ENCODE measurements at places on chromosomes 7 and 10.

- no peak for DNase-seq
Observed at GRCh38 chr10:792083-792791, 102.8 kb upstream of the DIP2C start.

DNA sequence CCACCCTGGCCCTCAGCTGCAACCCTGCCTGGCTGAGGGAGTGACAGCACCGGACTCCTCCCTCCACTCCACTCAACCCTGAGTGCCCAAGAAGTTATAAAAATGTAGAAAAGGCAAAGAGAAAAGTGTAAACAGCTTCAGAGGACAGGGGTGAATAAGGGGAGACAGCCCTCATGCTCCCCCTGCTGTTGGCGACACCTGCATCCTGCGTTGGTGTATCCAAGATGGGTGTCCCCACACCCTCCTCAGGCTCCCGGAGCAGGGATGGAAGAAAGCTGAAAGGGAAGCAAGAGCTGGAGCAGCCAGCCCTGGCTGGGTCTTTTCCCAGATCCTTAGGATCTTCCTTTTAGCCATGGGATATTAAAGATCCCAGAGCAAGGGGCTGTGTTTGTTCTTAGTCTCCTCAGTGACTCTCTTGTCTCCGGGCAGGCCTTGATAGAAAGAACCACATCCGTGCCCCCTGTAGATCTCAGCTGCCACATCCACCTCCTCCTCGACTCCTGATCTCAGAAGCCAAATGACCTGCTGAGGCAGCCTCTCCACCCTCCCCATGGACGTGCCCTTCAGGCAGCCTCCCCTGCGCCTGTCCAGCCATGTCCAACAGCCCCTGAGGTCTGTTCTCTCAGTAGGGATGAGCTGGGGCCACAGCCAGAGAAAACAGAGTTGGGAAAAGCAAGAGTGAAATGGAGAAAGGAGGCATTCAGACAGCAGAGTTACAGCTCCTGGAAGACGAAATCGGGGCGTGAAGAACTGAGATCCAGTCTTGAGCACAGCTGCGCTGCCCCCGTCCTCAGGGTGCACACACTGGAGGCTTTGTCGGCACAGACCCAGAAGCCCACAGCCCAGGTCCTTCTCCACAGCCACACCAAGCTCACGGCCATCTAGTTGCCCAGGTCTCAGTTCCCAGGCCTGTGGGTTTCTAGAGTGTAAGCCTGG, 6.8 kb downstream of the FAM131B start:
- DNase-seq: no peak

DNA sequence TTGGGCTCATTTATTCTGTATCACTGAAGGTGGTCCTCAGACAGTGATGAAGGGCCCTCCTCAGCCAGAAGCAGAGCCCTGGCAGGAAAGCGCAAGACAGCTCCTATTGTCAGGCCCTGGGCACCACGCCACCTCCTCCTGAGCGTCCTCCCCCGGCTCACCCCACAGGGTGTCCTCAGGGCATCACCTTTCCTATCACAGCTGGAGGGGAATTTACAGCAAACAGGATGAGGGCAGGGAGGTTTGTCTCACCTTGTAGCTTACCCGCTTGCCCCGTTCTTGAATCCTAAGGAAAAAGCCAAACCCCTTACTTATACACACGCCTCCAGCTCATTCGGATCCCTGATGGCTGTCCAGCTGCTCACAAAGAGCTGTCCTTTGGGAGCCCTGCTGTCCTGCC, 50.2 kb upstream of the LANCL2 start:
- no peak for DNase-seq

- no peak for DNase-seq
Observed at GRCh38 chr7:50309721-50310120, 5.2 kb downstream of the IKZF1 start.

GRCh38 chr10:132019366-132019765, 37.6 kb upstream of the BNIP3 start:
- DNase-seq: no peak

GRCh38 chr7:130413201-130413600, 27.6 kb downstream of the CEP41 start:
- DNase-seq: no peak

DNA sequence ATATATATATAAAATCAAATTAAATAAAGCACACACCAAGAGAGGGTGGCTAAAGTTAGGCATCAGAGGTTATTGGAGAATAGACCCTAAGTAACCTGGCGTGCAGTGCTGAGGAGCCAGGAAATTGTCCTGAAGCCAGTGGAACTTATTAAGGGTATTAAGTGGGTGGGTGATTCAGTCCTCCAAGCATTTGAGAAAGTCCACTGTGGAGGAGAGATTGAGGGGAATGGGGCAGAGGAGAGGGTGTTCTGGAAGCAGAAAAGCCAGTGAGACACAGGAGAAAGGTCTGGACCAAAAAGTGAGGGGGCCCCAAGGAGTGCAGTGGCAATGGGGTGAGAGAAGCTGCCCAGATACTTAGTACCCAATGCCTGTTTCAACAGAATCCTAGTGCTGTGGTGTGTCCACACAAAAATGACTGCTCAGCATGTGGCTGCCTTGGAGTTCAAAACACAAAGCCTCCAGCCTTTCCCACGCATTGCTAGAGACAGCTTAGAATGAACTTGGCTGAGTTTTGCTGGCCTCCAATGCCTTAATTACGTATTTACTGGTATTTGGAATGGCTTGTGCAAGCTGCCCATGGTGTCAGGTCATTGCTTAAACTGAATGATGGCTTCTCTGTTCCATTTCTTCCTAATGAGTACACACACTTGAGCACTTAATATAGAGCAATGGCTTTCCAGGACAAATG, 44.9 kb upstream of the CHST15 start:
- no peak for DNase-seq

DNA sequence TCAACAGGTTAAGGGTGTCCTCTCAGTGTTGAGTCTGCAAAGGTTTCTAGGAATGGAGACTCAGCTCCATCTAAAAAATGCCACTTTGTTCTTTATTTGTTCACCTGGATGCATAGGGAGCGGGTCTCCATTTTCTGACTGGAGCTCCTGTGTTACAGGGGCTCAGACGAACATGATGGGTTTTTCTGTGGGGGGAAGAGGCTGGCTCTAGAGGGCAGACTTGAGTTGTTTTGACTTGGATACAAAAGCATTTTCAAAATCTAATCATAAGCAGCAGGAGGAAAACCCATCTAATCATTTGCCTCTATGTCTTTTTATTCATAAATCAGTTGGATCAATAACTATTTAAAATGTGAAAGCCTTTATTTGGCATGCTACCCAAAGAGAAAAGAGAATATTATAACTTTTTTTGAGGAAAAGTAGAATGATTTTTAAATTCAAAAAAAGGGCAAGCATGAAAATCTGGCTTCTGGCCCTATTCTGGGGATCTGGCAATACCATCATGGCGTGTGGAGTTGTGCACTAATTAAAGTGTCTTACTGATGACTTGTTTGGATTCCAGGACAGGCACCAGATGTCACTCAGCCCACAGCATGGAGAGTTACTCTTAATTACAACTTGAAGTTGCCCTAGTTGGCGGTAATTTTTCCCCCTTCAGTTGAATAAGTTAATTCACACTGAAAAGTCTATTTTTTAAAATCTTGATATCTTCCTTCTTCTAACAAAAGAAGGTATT, 594.9 kb downstream of the REEP3 start:
- peak; percentile 40 for DNase-seq

GRCh38 chr10:48958598-48959190, 19.1 kb upstream of the LRRC18 start:
- DNase-seq: no peak

- DNase-seq: peak; percentile 18
Observed at GRCh38 chr10:74081192-74081803, 69.3 kb downstream of the AP3M1 start.

- DNase-seq: no peak
Observed at GRCh38 chr10:79930267-79930666, 18.6 kb downstream of the SFTPD start.

- DNase-seq: no peak
Observed at GRCh38 chr7:41588341-41588740, 114.5 kb downstream of the INHBA start.

GRCh38 chr7:156984174-156984891, 26.1 kb downstream of the MNX1 start:
- no peak for DNase-seq

- no peak for DNase-seq
Observed at GRCh38 chr10:72812753-72813430, 80.6 kb upstream of the OIT3 start.

GRCh38 chr10:123993534-123994416, 99.6 kb downstream of the CHST15 start:
- DNase-seq: no peak

- DNase-seq: no peak
Observed at GRCh38 chr10:13706604-13707003, 119.8 kb downstream of the PRPF18 start.

GRCh38 chr10:6354168-6354772, 151.5 kb downstream of the PFKFB3 start:
- no peak for DNase-seq

DNA sequence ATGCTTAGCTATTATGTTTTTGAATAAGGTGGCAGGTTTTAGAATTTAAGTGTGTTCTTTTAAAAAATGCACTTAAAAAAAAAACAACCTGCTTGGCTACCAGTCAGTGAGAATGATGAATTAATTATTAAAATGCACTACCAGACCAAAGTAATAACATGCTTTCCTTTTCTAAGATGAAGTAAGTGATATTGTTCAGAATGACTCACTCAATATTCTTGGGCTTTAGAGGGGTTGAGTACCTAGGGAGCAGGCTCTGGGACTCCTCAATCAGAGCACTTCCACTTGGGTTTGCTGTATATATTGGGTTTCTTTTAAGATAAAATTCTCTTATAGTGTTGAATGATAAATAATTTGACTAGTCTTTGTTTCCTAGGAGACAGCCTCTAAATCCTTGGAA, 8.6 kb downstream of the STAM start:
- DNase-seq: no peak

GRCh38 chr10:126422567-126422966, 34.3 kb upstream of the ADAM12 start:
- no peak for DNase-seq

DNA sequence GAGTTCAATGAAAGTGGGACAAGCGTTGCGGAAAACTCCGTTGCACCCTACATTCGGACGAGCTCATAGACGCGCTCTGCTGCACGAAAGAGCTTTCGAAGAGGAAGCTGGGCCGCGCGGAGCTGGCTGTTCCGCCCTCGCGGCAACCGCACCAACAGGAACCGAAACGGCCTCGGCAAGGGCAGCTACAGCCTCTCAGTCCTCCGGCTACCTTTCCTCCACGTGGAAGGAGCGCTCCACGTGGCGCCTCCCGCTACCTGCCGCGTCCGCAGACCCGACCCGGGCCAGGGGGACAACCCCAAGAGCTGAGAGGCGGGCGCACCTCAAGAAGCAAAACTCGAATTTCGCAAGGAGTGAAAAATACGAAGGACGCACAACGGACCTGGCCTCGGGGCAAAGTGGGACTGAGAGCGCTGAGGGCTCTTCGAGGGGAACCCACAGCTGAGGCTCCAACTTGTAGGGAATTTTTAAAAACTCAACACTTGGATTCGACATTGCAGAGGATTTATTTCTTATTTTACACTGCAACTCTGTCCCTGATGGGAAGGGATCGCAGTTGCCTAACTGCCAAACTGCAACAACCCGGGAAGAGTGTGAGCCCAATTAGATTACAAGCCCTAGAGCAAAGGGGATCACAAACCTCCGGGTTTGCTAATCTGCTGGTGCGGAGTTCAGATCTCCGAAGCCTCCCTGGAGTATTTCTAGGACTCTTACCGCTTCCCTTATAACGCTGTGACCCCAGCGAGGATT, 1.4 kb downstream of the HPSE2 start:
- DNase-seq: no peak

DNA sequence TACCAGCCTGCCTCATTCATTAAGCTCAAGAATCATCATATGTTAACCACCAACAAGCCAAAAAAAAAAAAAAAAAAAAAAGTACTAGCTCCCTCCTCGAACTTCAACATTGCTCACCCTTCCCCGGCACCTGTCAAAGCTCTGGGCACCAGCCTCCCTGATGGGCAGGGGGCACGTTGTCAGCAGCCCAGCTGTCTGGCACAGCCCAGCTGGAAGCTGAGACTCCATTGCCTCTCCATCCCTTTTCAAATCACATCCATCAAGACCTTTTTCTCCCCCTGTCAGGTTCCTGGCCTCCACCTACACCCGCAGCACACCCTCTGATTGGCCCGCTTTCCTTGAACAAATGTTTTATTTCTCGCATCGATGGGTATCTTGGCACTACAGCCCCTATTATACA, 913.3 kb upstream of the AUTS2 start:
- no peak for DNase-seq

- no peak for DNase-seq
Observed at GRCh38 chr10:34624323-34625153, 190.6 kb downstream of the PARD3 start.

GRCh38 chr7:158869876-158870275, 13.5 kb downstream of the DYNC2I1 start:
- DNase-seq: no peak

GRCh38 chr7:117188376-117188775, 134.5 kb downstream of the WNT2 start:
- no peak for DNase-seq

DNA sequence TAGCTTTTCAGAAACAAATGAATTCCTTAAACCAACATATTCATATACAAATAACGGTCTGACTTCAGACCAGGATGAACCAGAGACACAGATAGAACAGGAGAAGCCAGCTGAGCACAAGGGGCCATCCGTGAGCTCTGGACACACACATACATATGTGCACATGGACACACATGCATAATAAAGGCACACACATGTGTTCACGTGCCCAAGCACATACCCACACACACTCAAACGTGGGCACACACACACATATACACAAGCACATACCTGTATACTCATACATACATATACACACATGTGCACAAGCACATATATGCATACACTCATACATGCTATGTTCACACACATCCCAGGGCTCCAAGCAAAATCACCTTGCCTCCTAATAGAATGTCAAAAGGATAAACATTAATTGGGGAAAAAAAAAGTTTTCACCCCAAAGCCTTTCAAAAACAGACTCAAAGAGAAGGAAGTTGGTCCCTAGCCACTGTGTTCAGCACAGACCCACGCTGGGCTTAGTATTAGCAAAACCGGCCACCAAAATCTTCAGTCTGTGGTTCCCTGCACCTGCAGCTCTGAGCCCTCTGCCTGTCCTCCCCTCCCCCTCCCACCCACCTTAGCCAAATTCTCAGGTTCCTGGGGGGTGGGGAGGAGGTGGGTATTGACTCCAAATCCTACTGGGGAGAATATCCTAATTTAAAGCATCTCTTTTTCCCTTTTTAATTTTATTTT, 100.4 kb upstream of the MACROH2A2 start:
- no peak for DNase-seq

DNA sequence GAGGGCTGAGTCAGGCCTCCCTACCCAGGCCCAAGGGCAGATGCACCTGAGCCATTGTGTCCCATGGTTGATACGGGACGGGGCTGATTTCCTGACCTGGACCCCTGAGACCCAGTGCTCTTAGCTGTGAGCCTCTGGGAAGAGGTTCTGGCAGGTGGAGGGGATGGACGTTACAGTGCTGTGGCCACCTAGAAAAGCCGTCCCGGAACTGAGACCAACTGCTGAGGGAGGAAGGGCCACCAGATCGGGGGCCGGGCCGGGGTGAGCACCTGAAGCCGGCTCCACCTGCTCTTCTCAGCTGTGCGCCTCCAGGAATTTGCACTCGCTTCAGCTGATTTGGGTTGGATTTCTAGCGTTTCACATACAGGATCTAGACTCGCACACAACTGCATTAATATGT, 35.4 kb downstream of the CHST12 start:
- no peak for DNase-seq

GRCh38 chr7:5532536-5533335, 109.1 kb upstream of the TNRC18 start:
- DNase-seq: no peak
